ENCODE measurements at places on chromosomes 5 and 9.

DNA sequence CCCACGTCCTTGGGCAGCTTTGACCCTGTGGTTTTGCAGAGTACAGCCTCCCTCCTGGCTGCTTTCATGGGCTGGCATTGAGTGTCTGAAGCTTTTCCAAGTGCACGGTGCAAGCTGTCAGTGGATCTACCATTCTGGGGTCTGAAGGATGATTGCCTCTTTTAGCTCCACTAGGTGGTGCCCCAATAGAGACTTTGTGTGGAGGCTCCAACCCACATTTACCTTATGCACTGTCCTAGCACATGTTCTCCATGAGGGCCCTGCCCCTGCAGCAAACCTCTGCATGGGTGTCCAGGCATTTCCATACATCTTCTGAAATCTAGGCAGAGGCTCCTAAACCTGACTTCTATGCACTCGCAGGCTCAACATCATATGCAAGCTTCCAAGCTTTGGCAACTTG is 644.2 kb upstream of the CDH9 start:
- DNase-seq = no peak

- DNase-seq = peak; percentile 10
These were observed 1.2 kb downstream of the ERCC8 start for GRCh38 chr5:60943624-60944023.

GRCh38 chr5:54803471-54804011 is 181.9 kb downstream of the ESM1 start:
- peak; percentile 6 for DNase-seq

GRCh38 chr5:6723122-6723815 is 10.0 kb downstream of the TENT4A start:
- DNase-seq = peak; percentile 39

GRCh38 chr5:14727428-14727865 is 62.9 kb downstream of the OTULIN start:
- peak; percentile 84 for DNase-seq

- peak; percentile 57 for DNase-seq
These were observed 86.3 kb upstream of the TAF11L2 start for GRCh38 chr5:17411436-17412402.

DNA sequence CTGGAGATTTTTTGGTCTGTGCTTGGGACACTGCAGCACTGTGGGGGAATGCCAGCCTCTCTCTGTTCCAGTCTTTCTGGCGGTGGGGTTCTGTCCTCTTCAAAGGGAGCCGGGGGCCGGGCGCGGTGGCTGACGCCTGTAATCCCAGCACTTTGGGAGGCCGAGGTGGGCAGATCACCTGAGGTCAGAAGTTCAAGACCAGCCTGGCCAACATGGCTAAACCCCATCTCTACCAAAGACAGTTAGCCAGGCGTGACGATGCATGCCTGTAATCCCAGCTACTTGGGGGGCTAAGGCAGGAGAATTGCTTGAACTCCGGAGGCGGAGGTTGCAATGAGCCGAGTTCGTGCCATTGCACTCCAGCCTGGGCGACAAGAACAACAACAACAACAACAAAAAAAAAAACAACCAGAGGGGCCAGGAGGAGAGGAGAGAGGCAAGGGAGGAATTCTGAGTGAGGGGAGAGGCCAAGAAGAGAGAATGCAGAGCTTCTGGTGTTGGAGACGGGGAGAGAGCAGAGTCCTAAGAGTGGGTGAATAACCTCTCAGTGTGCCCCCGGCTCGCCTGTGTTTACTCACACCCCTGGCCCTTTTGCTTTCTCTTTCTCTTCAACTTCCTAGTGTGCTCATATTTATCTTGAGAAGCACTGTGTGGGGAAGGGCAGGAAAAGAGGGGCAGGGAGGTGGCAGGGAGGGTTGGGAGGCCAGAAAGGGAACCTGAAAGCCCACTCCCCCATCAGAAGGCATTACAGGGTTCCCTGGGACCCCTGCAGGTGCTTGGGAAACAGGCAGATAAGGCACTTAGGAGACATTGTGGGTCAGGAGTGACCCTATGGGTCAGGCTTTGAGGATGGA is 3.2 kb upstream of the SET start:
- no peak for DNase-seq

DNA sequence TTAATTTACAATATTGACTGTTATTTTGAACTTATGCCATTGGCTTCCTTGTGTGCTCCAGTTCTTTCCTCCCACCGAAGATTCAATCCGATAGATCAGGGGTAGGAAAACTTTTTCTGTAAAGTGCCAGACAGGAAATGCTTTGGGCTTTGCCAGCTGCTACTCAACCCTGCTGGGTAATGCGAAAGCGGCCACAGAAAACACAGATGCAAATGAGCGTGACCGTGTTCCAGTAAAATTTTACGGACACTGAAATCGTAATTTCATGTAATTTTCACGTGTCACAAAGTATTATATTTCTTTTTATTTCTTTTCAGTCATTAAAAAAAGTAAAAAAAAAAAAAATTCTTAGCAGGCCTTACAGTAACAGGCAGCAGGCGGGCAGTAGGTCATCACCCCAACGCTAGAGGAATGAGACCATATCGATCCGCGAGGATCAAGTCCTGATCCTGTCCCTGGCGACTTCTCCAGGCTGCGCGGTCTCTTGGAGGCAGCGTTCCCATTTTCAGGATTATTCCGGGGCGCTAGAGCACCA is 599 bp downstream of the NMRK1 start:
- DNase-seq = peak; percentile 49

- no peak for DNase-seq
These were observed 88.0 kb downstream of the FNBP1 start for GRCh38 chr9:129954868-129955550.

- no peak for DNase-seq
These were observed 135.5 kb downstream of the RAB3C start for GRCh38 chr5:58718269-58718978.

DNA sequence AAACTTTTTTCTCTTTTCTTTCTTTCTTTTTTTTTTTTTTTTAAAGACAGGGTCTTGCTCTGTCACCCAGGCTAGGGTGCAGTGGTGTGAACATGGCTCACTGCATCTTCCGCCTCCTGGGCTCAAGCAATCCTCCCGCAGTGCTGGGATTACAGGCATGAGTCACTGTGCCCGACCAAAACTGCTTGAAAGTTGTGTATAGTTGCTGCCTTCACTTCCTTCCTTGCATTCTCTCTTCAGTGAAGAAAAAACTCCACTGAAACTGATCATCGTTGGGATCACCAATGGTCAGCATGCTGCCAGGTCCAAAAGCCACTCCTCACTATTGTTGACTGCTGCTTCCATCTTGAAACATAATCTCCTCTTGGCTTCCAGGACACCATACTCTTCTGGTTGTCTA is 66.6 kb upstream of the CTNNA1 start:
- peak; percentile 26 for DNase-seq

- DNase-seq = no peak
These were observed 48.2 kb downstream of the OXCT1 start for GRCh38 chr5:41822036-41822435.

DNA sequence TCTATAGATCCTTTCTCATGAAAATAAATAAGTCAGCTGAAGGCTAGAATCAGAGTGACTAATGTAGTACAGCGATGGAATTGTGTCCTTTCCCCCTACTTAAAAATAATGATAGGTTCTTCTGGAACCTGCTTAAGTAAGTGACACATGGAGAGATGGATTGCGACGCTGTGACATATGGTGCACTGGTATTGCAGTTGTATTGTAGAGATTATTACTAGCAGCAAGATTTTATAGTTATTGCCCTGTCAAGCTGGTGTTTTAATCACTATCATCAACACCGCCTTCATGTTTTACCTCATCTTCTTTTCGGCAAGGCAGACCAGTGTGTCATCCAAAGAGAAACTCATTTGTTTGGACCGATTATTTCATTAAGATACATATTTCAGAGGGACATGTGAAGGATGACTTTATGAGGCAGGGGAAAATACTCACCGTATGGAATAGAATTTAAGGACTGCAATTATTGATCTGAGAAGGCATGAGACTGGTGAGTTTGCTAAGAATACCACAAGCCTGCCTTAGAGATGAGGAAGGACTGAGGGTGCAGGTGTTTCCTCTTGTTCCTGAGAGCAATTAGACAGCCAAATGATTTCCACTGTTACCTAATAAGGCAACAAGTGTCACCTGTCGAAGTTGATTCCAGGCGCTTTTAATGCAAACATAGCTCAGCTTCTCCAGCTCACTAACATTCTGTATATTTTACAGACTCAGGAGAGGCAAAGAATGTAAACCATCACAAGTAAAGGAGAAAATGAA is 1855.5 kb downstream of the MAT2B start:
- no peak for DNase-seq

GRCh38 chr5:170923910-170924620 is 62.2 kb downstream of the RANBP17 start:
- DNase-seq = no peak

DNA sequence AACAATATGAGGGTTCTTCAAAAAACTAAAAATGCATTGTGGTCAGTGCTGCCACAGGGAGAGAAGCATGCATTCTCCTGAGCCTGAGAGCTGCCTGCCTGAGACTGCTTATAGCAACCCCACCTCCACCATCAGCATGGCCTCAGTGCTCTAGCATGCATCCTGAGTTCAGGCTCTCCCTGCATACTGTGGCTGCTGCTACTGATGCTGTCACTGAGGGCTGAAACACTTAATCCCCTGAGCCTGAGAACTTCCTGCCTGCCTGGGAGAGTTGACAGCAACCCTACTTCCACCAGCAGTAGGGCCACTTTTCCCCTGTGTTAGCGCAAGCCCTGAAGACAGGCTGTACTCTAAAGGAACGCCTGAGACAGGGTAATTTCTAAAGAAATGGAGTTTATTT is 206.0 kb downstream of the FBXO4 start:
- DNase-seq = no peak

DNA sequence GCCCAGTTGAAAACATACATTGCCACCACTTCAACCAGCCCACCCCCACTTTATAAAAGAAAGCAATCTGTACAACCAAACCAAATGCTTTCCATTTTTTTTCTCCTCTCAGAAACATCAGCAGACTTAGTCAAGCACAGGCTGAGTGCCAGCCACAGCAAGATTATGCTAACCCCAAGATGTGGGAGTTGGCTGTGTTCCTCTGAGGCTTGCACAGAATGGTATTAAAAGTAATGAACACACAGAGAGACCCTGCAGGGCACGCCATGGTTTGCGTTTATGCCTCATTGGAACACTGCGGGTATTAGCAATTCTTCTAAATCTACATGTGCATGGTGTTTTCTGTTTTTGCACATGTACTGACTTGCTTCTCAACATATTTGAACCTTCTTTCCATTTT is 419.9 kb upstream of the GRAMD2B start:
- peak; percentile 88 for DNase-seq

DNA sequence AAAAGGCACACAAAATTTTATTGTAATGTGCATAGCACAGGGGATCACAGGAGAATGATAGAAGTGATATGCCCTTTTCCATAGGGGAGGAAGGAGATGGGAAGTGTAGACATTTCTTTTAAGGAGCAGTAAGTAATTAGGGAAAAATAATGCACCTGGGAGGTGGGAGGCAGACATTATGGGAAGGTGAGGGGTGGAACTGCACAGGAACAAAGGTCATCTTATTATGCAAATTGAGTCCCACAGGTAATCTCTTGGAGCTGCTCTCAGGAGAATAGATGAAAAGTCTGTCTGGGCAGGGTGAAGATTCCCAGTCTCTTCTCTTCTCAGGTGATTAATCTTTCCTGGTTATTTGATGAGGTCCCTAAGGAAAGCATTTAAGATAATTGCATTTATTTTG is 331.5 kb downstream of the ENC1 start:
- DNase-seq = no peak

DNA sequence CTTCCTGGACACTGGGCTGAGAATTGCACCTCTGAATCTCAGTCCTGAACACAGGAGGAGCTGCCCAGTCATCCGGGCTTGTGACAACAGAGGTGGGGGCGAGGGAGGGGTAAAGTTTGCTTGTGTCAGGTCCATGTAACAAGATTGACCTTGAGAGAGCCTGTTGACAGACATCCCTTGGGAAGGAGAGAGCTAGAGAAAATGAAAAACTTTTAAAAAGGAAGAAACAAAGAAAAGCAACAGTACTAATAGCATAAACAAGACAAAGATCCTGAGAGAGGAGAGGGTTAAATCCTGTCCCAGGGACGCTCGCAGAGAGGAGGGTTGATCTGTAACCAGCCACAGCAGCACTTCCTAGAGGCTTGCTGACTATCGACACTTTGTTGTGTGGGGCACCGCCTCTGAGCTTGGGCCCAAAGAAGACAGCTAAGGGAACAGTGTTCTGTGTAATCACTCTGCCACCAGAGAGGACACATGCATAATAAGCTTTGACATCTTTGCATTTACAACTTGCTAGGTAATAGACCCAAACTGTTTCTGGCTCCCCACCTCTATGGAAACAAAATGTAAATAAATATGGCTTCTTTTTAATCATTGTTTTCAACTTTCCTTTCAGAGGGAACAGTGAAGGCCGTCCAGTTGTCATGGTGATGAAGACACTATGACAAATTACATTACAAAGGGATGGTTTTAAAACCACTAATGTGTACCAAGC is 363.7 kb downstream of the CSNK1G3 start:
- DNase-seq = no peak

GRCh38 chr5:150112201-150113046 is 26.1 kb upstream of the CSF1R start:
- DNase-seq = peak; percentile 95

DNA sequence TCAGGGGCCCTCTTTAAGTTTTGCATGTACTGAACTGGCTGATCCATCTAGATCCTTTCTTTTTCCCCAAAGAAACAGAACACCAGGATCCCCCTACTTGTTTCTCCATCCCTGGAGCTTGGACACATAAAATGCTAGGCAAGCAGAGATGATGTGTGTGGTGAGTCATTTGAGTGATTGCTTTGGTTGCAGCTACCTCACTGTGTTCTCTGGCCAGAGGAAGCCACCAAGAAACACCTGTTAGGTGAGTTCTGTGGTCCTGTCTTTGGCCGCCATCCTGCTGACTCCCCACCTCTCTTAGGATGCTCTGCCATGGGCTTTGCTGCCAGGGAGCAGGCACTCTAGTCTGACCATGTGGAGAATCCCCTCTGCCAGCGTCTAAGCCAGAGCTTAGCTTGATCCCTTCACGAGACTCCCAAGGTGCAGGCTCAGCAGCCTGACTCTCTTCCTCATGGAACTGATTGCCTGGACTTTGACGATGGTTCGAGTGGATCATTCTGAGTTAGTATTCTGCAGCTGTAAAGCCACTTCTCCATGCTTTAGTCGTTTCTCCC is 27.3 kb upstream of the DENND1A start:
- peak; percentile 35 for DNase-seq

Data from fibroblast of mammary gland (primary cell).